ENCODE measurements at places on chromosomes 12 and 14. TPM values are rescaled to one million over a fixed set of nuclear protein-coding genes. Genes with fewer than 3 reads are reported as not detected.

DNA sequence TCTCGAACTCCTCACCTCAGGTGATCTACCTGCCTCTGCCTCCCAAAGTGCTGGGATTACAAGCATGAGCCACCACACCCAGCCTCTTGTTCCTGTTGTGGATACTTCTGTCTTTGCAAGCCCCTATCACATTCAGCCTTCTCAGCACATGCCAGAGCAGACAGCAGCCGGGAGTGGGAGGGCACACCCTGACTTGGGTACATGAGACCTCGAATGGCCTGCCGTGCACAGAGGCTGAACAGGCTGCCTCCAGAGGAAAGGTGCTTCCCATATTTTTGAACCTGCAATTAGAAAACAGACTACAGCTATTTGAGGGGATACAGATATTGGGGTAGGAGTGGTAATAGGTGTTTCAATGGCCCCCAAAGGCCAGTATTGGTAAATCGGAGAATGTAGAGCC lies 307.3 kb upstream of the DIO3 start:
- no peak for DNase-seq

- no peak for DNase-seq
These were observed 188.2 kb downstream of the TSPAN9 start for GRCh38 chr12:3265406-3265805.

DNA sequence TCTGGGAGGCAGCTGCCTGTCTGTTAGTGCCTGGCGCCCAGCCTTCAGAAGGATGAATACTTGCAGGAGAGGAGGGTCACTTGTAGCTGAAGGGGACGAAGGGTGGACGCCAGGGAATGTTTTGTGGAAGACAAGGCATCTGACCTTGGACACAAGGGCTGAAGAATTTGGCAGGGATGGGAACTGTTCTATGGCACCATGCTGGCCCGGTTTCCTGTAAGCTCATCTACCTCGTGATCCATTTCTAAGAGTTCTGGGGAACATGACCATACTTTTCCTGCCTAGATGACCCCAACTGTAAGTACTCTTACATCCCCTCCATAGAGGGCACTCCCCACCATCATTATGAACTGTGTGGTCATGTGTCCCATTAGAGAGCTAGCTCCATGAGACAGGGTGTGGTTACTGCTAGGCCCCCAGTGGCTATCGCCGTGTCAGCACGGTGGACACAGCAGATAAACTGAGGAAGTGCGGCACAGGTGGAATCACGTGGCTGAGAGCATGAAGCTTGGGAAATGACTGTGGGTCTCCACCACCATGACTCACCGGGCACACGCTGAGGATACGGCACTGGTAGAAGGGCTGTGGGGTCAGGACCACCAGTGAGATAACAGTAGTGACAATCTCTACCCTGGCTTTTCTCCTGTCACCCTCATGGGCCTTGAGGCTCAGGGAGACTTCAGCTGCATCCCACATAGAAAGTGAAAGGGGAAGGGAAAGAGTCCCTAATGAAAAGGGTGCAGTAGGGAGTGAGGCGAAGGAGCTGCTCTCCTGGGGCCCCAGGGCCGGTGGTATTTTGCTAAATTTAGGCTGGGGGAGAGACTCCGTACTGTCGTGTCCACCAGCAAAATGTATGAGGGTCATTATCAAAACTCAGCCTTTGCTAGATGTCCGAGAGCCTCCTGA lies 252.6 kb downstream of the FOXN3 start:
- no peak for DNase-seq

DNA sequence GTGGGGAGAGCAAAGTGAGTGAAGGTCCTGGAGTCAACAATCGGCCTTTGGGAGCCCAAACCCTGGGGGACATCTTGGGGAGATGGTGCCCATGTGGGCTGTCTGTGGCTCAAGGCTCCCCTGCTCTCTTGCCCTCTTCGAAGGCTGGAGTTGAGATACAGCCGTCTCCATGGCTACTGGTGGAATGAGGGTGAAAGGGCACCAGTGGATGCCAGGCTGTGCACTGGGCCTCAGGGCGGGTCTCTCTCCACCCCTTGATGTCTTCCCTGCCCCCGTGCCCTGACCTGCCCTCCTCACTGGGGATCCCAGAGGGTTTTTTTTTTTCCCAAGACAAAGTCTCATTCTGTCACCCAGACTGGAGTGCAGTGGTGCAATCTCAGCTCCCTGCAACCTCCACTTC lies 2.0 kb upstream of the ANKRD9 start:
- DNase-seq, result no peak

- peak; percentile 14 for DNase-seq
These were observed 14.7 kb upstream of the ASIC1 start for GRCh38 chr12:50042693-50043092.

GRCh38 chr12:11016937-11017336 lies 5.5 kb downstream of the TAS2R19 start:
- no peak for DNase-seq

GRCh38 chr12:92094751-92095161 lies 50.9 kb downstream of the BTG1 start:
- no peak for DNase-seq

DNA sequence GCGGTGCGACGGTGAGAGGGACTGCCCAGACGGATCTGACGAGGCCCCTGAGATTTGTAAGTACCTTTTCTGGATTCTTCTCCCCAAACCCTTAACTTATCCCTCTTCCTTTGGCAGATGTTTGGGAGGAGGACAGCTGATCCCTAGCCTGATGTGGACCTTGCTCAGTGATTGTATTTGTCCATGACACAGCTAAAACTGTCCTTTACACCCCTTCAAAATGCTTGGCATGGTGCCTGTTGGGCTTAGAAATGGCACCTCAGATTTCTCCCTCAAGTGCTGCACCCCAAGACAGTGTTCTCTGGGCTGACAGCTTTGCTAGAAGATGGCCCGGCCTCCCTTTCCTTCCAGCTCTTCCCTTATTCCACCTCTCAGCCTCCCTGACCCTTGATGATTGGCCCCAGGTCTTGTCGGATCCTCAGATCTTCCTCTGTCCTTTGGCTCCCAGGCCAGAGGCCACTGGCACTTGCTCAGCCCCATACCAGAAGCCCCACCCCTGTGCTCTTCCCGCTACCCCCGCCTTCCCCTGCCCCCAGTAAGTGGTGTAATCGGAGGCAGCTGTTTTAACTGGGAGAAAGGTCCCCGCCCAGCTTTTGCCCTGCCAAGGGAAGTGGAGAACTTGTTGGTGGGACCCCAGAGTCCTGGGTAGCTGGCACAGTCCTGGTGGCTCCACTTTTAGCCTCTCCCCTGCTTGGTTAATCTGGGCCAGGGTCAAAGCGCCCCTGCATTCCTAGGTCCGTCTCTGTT lies 8.7 kb downstream of the LRP1-AS start:
- DNase-seq, result peak; percentile 77

- no peak for DNase-seq
These were observed 108.1 kb downstream of the LRIG3 start for GRCh38 chr12:58812214-58812613.

- DNase-seq, result no peak
These were observed 7.0 kb downstream of the VCPKMT start for GRCh38 chr14:50109342-50109741.

DNA sequence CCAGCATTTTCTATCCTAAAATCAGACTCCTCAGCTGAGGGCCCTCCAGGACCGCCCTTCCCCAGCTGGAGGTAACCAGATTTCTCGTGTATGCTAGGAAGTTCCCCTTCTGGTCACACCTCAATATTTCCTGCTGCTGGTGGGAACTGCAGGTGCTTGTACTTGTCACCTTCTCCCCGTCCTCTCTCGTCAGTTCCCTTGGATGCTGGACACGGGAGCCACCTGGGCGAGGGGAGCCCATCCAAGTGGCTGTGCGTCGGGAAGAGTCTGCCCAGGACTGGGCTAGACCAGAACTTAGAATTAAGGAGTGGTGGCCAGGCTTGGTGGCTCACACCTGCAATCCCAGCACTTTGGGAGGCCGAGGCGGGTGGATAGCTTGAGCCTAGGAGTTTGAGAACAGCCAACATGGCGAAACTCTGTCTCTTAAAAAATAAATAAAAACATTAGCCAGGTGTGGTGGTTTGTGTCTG lies 23.2 kb upstream of the KIF26A start:
- DNase-seq, result no peak

- no peak for DNase-seq
These were observed 21.3 kb upstream of the SUPT16H start for GRCh38 chr14:21405097-21405496.

DNA sequence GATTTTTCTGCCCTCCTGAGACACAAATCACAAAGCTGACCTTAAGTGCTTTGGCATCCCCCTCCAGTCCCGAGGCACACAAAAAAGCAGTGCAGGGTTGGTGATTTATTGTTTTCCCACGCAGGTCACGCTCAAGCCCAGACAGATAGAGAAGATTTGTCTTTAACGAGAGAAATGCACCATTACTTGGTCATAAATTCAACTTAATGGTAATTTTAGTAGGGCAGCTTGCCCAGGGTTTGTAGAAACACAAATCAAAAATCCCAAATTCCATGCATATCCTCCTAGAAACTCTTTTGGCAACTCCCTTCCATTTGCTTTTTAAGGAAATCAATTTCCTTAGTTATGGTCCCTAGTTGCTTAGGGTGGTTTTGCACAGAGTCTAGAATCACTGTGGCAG lies 132.6 kb downstream of the IGF1 start:
- no peak for DNase-seq

DNA sequence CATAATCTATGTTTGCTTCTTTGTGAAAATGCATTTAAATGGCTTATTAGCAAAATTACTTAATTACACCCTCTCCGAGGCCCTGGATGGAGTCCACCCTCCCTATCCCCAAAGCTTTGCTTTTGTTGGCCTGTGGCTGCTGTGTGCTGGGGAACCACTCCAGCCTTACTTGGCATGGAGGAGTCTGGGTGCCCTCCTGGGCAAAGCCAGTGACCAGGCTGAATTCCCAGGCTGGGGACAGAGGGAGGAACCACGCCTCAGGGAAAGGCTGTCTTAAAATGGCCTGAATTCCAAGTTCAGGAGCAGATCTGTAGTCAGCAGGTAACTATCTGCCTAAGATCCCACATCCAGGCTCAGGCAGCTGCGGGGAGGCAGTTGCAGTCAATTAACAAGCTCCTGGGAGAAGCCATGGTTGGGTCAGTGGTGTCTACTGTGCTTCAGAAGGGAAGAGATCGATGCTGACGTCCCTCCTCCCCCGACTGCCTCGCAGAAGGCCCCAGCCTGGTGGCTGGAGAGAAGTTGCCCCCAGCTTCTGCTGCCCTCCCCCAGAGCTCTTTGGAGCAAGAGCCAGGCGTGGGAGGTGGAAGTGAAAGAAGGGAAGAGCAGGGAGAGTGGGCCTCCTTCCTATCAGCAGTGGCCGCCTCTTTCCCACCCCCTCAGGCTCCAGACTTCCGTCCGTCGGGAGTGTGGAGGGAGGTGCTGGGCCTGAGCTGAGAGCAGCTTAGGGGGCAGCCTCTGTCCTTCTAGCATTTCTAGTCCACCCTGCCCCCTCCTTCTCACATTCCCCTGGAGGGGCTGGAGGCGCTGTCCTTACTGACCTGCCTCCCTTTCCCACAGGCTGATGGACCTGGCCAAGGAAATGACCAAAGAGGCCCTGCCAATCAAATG lies 11.3 kb downstream of the VASH1 start:
- DNase-seq, result no peak

DNA sequence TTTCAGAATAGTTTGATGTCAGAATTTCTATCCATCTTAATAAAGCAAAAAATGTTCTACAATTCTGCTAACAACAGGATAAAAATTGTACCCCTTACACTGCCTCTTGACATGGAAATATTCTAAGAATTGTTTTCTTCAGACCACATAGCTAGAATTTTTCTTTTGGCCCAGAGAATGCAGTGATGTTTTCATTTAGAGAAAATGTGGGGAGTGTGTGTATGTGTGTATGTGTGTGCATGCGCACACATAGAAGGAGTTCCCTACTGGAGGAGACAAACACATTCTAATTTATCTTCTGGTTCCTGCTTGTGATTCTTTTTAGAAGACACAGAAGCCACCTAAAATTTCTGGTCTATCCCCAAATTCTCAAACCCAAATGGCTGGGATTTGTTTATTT lies 1145.7 kb downstream of the VRK1 start:
- DNase-seq, result no peak

- DNase-seq, result no peak
These were observed 239.4 kb upstream of the KRR1 start for GRCh38 chr12:75750716-75751306.

DNA sequence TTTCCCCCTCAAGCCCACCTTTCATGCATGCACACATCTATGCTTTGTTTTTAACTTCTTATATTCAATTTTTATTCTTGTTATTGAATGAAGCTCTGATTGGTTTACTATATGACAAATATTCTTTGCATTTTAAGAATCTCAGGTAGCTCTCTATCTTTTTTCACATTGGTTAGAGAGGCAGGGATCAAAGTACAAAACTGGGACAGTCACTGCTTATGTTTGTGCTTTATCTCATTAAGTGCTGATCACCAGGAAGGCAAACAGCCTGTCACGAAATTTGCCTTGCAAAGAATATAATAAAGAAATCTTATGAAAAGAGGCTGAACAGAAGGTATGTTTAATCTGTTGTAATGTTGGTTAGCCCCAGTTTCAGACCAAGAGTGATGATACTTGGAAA lies 29.7 kb upstream of the INSM2 start:
- DNase-seq, result peak; percentile 22

DNA sequence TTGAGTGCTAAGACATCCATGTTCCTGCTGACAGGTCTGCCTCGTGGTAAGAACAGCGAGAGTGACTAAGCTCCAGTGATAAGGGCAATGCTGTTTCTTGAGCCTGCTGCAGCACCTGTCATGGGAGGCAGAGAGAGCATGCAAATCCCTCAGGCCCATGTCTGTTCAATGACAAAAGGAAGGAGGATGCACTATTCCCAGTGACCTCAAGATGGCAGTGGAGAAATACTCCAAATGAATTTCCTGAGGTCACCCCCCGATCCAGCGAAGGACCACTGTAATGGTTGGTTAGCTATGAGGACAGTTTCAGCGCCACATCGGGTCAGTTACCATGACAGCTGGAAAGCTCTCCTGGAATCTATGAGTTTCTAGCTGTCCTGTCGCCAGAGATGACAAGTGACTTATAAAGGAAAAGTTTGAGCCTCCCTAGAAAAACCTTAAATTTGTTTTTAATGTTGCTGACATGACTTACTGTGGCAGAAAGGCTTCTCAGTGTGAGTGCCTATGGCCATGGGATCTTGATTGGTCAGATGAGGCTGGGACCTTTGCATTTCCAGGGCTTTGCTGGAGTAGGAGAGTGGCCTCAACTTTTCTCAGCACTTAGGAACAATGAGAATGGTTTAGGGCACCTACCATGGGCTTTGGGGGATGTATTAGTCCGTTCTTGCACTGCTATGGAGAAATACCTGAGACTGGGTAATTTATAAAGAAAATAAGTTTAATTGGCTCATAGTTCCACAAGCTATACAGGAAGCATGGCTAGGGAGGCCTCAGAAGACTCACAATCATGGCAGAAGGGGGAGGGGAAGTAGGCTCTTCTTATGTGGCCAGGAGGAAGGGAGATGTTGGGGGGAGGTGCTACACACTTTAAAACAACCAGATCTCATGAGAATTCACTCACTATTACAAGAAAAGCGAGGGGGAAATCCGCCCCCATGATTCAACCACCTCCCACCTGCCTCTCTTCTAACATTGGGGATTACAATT lies 88.0 kb upstream of the TMEM260 start:
- DNase-seq, result peak; percentile 70

GRCh38 chr14:90580377-90581335 lies 183.8 kb downstream of the CALM1 start:
- no peak for DNase-seq

Gene ANGEL1
- total RNA-seq, result 23.0 TPM

Gene SPX
- total RNA-seq, result 6.4 TPM

Gene KRT6A
- not detected for total RNA-seq
